RCC 7860 (cell line): ENCODE measurements at places on chromosomes 4 and X.
A peak's percentile ranks its signal among the peaks of the same experiment; 100 is the strongest.

DNA sequence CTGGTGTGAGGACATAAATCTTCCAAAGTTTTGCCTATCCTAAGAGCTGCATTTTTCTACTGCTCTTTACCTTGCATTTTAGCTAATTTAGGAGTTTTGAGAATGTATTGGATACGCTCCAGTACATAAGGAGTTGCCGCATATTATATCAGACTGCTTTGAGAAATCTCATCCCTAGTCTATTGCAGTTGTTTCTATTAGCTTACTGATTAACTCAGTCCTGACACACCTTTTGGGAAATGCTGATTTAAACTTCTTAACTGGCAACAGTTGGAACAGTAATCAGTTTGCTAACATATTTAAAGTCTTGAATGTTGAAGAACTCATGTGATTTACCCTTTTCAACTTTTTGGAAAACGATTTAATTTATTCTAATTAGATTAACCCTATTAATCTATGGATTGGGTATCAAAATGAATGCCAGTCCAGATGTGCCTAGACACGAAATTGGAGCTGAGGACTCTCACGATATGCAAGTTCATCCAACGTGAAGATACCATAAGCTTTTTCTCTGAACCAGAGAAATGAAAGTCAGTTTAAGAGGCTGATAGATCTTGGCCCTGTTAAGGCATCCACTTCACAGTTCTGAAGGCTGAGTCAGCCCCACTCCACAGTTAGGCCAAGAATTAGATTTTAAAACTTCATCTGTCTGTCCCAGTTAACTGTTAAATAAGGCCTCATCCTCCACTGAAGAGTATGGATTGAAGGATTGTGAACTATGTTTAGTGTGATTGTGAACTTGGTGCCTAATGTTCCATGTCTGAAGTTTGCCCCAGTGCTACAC is 90.0 kb downstream of the MAOA start:
- DNase-seq: no peak

- DNase-seq: peak; percentile 9
Measured at GRCh38 chrX:143853488-143853887, 30.4 kb upstream of the UBE2NL start.

- DNase-seq: no peak
Measured at GRCh38 chr4:52840531-52841370, 21.4 kb upstream of the RASL11B start.

DNA sequence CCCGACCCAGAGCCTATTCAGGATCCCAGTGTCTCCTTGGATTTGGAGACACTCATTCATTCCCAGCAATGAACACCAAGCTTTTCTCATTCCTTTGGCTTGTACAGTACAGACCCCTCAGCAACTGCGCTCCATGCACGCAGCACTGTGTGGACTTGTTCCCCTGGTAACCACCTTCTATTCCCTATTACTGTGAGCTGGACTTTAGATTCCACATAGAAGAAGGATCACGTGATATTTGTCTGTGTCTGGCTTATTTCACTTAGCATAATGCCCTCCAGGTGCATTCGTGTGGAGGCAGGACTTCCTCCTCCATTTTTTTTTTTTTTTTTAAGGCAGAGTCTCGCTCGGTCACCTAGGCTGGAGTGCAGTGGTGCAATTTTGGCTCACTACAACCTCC is 106.4 kb downstream of the PHKA2 start:
- no peak for DNase-seq

DNA sequence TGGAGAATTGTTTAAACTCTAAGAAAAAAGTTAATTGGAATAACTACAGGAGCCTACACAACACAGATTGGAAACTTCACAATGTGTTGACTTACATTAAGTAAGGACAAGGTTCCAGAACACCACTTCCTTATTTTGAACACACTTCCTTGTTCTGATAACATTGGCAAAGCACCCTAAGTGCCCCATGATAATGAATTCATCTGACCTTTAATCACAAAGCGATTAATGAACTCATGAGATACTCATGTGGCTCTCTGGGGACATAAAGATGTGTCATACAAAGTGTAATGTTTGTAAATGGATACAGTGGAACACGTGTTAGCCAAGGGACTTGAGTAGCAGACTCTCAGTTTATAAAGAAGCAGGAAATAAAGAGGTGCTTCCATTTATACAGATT is 69.0 kb upstream of the ATOH1 start:
- DNase-seq: no peak

DNA sequence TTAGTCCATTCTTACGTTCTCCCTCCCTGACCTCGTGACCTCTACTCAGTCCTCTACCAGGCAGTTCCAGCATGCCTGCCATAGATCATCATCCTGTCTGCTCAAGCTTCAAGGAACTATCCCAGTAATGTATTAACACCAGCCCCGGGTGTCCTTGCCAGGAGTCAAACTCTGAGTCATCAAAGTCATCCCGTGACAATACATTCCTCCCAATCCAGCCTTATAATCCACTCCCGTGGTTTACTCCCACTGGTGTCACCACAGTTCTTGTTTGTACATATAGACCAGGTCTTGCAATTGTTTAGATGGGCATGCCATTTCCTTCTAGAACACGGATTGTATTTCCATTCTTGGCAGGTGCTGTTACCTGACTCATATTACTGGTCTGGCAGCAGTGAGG is 68.7 kb upstream of the TAB3 start:
- peak; percentile 81 for DNase-seq

- no peak for DNase-seq
Measured at GRCh38 chrX:148722966-148723365, 222.5 kb downstream of the AFF2 start.

DNA sequence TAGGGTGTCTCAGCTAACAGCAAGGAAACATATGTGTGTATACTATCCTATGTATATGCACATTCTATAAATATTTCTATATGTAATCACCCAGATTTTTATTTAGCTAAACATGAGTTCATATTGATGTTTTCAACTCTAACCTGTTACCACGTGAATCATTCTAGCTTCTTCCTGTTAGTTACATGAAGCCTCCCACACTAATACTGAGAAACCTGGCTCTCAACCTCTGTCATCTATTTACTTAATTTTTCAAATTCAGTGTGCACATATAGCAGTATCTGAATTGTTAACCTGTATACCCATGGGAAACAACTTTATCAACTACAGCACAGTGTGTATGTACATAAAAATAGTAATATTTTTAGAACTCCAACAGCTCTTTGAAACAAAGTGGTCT is 57.3 kb downstream of the KLF8 start:
- no peak for DNase-seq

DNA sequence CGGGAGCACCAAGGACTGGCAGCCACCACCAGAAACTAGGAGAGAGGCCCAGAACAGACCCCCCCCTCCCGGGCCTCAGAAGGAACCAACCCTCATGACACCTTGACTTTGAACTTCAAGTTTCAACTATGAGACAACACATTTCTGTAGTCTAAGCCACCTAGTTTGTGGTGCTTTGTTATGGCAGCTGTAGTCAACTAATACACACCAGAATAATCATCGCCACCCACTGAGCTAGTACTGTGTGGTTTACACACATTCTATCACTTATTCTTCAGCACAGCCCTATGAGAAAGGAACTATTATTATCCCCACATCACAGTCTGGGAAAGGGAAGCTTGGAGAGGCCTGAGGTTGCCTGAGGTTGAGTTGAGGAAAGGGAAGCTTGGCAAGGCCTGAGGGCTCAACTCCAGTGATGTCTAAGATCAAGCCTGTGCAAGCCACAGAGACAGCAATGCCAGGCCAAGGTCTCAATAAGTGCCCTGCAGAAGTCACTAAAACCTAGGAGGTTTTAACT is 126.6 kb downstream of the FHDC1 start:
- no peak for DNase-seq

DNA sequence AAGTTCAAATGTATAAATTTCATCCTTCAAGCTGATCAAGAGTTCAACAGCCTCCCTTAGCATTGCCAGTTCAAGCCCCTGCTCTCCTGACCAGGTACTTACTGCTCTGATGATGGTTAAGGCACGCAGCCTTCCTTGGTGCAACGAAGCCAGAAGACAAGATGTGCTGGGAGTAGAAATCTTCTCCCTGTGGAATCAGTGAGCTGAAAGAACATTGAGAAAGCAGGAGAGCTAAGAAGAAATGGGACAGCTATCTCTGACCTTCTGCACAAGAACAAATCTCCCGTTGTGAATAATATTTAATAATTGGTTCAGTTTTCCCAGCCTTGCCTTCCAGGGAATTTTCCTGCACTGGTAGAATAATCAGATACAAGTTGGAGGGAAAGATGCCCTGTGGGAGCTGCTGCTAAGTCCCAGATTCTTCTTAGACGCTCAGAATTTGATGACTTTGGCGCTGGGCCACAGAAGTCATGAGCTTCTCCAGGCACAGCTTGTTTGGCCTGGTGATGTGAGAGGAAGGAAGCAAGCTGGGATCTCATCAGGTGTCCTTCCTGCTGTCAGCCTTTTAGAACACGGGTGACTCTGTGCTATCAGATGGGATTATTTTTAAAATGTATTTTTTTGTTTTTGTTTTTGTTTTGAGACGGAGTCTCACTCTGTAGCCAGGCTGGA is 77.8 kb downstream of the CD38 start:
- no peak for DNase-seq

- no peak for DNase-seq
Measured at GRCh38 chr4:90159193-90159592, 32.0 kb downstream of the CCSER1 start.

DNA sequence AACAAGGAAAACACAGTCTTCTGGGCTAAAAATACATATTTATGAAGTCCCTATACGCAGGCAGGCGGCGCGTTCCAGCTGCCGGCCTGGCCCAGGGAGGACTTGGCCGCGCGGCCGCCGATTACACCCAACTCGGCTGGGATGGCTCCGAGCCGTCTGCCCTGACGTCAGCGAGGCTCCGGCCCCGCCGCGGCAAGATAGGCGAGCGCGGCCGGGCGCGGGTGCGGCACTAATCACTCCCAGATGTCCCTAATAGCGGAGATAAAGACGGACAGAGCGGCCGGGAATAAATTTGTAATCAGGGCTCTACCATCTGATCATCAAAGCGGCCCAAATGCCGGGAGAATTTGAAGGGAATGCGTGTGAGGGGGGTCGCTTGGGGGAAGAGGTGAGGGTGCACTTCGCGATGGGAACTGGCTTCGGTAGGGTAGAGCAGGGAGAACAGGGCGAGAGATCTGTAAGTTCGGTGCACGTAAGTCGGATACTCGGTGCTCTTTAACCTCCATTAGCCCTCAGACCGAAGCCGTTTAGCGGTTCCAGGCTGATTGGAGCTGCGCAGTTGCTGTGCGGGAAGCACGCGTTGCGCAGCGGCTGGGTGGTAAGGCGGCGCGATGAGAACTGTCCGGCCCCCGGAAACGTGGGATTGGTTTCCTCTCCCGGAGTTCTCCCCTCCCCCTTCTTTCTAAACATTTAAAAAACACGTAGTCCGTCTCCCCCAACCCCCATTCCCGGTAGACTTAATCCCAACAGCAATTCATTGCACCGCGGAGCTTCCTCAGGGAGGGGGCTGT is 7.7 kb downstream of the HAND2 start:
- no peak for DNase-seq

GRCh38 chr4:173170182-173170778 is 1.7 kb downstream of the GALNT7 start:
- DNase-seq: no peak

GRCh38 chr4:181475359-181475758 is 767.8 kb upstream of the TENM3 start:
- no peak for DNase-seq

DNA sequence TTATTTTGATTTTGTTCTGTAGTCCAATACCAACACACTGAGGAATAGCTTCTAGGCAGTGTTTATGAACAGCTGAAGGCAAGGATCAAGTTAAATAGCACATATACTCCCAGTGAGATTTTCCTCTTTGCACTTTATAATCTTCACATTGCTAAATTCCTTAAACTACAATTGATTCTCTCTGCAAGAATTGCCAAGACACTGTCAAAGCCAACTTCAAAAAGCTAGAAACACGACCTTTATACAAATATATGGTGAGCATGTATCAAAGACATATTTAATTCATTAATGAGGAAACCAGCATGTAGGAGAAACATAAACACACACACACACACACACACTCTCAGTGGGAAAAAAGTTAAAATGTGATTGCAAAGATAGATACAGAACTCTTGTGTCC is 86.4 kb upstream of the FAM9C start:
- DNase-seq: no peak

- DNase-seq: no peak
Measured at GRCh38 chrX:108945883-108946523, 209.6 kb upstream of the IRS4 start.

GRCh38 chrX:147322496-147322895 is 508.0 kb upstream of the CXorf51A start:
- DNase-seq: no peak

- no peak for DNase-seq
Measured at GRCh38 chrX:2709556-2709955, 18.5 kb downstream of the CD99 start.

GRCh38 chr4:1746265-1746691 is 25.0 kb downstream of the TACC3 start:
- peak; percentile 51 for DNase-seq

- DNase-seq: peak; percentile 17
Measured at GRCh38 chr4:101337688-101338087, 9.6 kb downstream of the PPP3CA start.

DNA sequence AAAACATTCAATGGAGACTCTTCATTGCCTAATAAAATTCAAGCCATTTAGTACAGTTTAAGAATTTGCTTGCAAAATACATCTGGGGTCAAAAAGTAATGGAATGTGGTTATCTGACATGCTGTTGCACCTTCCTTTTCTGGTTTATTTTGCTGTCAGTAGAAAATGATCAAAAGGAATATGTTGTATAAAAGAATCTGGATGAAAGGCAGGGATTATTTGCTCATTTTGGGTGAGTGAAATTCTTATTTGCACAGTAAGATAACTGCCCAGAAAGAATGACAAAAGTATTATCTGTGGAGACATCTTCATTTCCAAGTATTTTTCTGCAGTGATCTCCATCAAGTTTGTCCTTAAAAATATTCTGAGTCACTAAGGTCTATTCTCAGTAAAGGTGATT is 30.4 kb downstream of the BOD1L1 start:
- no peak for DNase-seq

GRCh38 chr4:64144994-64145393 is 264.3 kb downstream of the TECRL start:
- no peak for DNase-seq

DNA sequence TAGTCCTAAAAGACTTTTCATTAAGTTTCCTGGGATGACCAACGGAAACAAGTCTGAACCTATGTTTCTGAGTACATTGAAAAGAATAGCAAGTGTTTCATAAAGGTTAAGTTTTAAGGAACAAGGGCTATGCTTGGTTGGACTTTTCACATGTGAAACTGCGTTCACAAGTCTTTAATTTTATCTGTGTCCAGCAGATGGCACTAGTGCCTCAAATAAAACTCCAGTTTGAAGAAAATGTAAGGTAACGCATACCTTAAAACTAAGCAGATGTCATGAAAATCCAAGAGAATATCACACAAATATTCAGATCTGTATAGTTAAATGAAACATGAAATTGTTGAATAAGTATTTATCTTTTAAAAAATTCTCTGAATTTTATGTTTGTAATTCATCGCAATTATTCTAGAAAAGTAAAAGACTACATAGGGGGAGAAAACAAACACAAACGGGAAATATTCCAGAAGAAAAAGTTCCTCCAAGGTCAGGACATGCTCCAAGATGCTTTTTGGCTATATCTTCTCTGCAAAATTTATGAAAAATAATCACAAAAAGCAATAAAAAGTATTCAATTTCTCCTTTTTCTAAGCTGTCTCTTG is 89.6 kb upstream of the MAD2L1 start:
- DNase-seq: peak; percentile 15

- DNase-seq: no peak
Measured at GRCh38 chrX:107758231-107758766, 17.3 kb downstream of the TSC22D3 start.

GRCh38 chrX:7127056-7127455 is 20.5 kb upstream of the STS start:
- no peak for DNase-seq
